Activated T-cell treated with anti-CD3 and anti-CD28 coated beads, Interleukin-2, amount 50 U/mL, for 1 hour (primary cell): ENCODE measurements at places on chromosomes 16 and 17.
A peak's percentile ranks its signal among the peaks of the same experiment; 100 is the strongest.

DNA sequence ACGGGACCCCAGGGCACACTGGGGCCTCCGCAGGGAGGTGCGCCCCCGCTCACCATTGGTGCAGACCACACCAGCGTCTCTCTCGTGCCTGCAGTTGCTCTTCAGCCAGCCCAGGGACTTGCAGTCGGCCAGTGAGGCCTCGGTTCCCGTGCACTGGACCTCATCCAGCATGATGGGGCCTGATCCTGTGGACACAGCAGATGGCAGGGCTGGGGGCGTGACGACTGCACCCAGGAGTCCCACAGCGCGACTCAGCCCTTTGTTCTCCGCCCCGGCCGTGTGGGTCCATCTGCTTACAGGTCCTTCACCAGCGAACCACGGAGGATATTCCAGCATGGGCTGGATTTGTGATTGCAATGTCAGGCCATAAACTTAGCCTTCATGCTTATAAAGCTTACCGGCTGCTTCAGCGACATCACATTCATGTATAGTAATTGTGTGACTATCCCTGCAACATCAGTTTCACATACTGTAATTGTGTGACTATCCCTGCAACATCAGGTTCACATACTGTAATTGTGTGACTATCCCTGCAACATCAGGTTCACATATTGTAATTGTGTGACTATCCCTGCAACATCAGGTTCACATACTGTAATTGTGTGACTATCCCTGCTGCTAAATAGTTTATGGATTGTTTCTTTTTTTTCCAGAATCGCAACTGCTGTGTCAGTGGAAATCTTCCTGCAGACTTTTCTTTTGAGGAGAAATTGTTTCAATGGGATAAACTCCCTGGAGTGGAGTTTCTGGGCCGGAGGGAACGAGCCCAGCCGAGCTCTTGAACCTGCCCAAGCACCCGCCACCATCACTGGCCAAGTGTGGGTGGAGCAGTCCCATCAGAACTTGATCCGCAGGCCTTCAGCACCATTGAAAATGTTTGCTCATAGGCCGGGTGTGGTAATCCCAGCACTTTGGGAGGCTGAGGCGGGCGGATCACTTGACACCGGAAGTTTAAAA lies 4.8 kb downstream of the LGALS3BP start:
- DNase-seq = no peak

GRCh38 chr16:68009157-68009735 lies 6.5 kb downstream of the DPEP2NB start:
- no peak for DNase-seq

DNA sequence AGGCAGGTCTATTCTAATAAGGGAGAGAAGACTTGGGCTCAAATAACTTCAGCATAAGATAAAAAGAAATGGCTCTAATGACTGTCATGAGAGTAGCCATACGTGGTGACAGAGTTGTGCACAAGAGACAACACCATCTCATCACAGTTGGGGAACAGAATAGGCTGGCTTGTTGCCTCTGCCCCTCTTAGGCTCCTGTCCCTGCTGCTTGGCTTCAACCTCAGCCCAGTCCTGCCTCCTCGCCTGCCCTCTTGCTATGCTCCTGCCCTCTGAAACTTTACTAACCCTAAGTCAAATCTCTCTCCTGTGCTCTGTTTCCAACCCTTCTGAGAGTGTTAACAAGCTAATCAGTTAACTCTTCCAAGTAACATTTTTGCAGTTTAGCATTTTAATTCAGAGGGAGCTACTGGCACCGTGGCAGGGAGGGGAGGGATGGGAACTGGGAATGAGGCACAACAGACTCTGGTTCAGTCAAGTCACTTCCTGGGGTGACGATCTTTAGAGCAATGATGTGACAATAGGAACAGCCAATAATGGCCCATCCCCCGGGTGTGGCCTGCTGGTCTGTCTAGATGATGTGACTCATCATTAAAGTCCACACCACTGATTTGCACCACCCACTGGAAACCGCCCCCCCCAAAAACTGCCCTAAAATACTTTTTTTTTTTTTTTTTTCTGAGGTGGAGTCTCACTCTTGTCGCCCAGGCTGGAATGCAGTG lies 35.5 kb downstream of the DNAH17 start:
- no peak for DNase-seq

- no peak for DNase-seq
Observed at GRCh38 chr16:84643180-84643583, 5.1 kb upstream of the KLHL36 start.

DNA sequence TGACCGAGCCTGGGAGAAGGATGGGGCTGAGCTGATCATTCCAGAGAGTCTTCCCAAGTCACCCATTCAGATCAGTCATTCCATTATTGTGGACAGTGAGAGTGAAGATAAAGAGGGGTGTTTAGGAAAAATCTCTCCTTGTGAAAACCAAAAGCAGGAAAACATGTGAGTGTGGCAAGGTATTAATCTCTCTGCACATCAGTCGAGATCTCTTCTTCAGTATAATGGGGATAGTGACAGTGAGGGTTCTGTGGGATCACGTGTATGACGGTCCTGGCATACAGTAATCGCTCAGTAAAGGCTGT lies 35.4 kb downstream of the CHD9 start:
- DNase-seq = no peak

- DNase-seq = no peak
Observed at GRCh38 chr17:55699181-55699860, 23.3 kb downstream of the TMEM100 start.

GRCh38 chr16:4796982-4797804 lies 2.0 kb downstream of the SMIM22 start:
- no peak for DNase-seq

GRCh38 chr16:87210894-87211293 lies 106.3 kb downstream of the C16orf95 start:
- no peak for DNase-seq

GRCh38 chr17:56912105-56912999 lies 1.5 kb downstream of the TRIM25 start:
- no peak for DNase-seq

DNA sequence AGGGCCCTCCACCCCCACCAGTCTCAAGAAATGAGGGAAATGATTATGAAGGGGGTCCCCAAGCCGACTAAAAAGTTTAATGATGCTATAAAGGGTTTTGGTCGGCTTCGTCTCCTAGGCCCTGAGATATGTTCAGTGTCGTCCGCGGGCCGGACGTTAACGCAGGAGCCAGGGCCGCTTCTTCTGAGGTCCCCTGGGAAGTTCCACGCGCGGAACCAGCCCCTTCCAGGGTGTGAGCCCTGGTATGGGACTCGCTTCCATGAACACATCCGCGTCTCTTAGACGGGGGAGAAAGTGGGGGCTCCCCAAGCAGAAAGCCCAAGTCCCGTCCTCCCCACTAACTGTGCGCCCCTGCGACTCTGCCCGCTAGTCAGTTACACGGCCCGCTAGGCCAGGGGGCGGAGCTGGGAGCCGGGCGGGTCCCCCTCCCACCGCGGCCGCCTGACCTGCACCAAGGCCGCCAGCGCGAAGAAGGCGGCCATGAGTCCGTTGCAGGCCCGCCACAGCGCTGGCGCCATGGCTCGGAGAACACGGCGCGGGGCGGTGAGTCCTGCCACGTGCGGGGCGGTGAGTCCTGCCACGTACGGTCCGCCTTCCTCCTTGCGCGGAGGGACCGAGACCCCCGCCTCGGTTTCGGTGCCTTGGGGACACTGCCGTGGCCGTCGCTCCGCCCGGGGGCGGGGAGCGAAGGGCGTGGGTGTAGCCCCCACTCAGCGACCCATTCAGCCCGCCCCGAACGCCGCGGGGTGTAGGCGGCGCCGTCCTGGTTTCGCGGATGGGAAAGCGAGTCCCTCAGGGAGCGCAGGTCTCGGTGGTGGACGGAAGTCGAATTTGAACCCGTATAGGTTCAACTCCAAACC lies at the start of gene TMEM220:
Gene TMEM220, minus strand, starts transcription at position 690 of the 860 bp plus-strand sequence. Its CDS starts 172 bp downstream, at position 518.
- peak; percentile 58 for DNase-seq

DNA sequence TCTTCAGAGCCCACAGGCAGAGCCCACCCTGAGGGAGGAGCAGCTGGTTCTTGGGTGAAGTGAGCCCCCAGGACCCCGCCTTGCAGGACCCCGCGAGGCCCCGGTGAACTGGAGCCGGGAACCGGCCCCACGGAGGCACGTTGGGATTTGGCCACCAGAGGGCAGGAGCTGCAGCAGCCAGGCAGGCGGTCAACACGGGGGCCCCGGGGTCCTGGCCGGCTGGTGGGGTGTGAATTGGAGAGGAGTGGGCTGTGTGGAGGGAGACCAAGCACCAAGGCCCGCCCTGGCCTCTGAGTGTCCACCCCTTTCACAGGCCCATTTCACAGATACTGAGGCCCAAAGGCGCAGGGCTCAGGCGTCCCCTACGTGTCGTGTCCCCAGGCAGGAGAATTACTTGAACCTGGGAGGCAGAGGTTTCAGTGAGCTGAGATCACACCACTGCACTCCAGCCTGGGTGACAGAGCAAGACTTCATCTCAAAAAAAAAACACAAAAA lies 2.2 kb downstream of the DPEP1 start:
- peak; percentile 57 for DNase-seq

DNA sequence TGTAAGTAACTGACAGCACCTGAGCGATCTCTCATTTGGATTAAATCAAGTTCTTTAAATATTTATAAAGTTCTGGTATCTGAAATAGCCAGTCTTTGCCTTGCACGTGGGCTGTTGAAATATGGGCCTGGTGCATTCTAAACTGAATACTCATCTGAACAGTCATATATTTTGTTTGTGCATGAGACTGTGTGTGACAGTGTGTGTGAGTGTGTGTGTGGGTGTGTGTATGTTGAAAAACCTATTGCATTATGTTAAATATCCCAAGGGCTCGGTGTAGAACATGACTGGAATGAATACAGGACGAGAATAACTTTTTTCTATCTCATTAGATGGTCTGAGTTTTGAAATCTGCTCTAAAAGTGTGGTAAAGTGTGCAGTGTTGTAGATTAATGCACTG lies 82.4 kb upstream of the TOX3 start:
- no peak for DNase-seq

DNA sequence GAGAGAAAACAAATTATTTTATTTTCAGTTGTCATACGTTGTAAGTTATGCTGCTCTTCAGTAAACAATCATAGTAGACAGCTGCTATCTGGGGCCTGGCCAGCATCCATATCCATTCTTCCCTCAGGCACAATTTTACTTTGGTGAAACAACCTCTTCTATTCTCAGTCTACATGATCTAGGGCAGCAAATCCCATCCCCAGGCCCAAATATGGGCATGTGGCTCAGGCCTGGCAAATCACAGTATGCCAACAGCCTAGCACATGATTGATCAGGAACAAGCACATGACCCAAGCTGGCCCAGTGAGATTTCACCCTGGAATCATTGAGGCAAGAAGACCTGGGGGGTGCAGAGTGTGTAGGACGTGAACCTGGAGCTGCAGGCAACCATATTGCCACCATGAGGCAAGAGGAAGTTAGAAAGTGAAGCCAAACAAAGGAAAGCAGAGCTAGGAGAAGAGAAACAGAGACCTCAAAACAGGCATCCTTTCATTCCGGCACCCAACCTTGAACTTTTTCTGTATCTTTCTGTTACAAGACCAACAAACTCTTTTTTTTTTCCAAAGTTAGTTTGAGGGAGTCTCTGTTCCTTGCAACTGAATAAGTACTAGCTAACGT lies 10.3 kb upstream of the ABCC12 start:
- DNase-seq = no peak

DNA sequence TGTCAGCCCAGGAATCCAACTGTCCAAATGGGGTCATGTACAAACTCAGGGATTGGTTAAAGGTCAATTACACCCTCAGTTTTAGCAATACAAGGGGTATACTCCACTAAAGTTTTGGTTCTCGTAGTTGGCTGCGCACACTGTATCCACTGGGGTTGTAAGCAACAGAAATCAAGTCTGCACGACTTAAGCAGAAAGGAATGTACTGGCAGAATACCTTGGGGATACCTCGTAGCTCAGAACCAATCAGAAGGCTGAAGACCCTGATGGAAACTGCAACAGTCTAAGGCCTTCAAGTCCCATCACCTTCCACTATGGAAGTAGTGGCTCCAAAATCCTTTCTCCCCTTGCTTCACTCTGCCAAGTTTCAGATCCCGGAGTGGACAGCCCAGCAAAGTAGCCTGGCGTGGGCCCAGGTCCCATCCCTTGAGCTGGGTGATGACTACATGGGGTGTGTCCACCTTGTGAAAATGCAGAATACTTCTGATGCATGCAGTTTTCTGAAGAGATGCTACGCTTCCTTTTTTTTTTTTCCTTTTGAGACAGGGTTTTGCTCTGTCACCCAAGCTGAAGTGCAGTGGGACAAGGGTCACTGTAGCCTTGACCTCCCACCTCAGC lies 21.1 kb upstream of the RPH3AL start:
- DNase-seq = no peak
